ENCODE measurements at places on chromosomes 2 and 18.

- DNase-seq, result no peak
These were observed 35.6 kb upstream of the BCL11A start for GRCh38 chr2:60589104-60589503.

- no peak for DNase-seq
These were observed 60.0 kb downstream of the NXPH2 start for GRCh38 chr2:138720035-138720838.

DNA sequence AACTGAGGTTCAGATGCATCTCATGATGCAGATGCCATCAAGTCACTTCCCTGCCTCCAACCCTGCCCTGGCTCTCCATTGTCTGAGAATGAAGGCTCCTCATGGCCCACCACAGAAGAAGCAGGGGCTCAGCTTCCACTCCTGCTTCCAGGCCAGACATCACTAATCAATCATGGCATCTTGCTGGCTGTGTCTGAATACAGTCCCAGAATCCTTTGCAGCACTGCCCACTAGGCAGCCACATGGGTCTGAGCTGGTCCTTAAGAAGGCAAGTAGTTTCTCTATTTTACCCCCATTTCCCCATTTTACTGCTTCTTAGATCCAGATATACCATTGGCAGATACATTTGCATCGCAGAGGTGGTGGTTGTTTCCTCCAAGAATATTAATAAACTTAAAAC is 7.3 kb downstream of the ASPRV1 start:
- no peak for DNase-seq

DNA sequence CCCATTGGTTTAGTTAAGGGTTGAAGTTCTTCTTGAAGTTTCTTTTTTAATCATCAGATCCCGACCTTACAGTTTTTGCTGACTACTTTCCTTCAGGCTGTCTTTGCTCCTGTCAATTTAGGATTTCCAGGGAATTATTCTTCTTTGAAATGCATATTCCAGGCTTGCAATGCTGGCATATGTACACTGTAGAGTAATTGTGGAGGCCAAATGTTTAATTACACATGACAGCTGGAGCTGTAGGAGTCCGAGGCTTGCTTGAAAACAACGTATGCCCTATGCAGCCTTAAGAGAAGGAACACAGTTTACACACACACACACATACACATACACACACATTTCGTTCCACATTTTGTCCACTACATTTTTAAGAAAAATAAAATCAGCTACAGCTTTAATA is 602.3 kb downstream of the TMEM182 start:
- DNase-seq, result no peak

DNA sequence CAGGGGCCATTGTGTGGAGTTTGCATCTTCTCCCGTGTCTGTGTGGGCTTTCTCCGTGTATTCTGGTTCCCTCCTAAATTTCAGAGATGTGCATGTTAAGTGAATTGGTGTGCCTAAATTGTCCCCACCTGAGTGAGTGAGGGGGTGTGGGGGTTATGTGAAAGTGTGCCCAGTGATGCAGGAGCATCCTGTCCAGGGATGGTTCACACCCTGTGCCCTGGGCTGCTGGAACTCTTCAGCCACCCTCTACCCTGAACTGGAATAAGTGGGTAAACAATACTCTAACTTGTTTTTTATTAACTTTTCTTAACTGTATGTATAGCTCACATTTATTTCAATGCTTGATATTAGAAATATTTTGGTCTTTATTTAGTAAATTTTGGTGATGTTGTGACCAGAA is 56.0 kb downstream of the UBE2E3 start:
- DNase-seq, result no peak

DNA sequence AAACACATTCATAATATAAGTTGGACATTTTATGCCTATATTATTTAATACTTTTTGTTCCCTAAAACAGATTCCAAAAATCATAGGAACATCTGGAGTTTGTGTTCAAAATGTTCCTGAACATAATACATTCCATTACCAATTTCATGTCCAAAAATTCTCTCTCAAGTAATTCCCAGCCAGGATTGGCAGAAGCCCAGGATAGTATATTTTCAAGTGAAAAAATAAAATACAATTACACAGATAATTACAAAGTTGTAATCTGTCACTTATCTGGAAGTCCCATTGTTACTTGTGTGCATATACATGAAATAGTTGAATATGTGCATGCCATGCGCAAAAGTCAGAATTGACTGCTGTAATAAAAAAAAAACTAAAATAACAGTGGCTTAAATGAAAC is 5.2 kb upstream of the SCN7A start:
- DNase-seq, result no peak

DNA sequence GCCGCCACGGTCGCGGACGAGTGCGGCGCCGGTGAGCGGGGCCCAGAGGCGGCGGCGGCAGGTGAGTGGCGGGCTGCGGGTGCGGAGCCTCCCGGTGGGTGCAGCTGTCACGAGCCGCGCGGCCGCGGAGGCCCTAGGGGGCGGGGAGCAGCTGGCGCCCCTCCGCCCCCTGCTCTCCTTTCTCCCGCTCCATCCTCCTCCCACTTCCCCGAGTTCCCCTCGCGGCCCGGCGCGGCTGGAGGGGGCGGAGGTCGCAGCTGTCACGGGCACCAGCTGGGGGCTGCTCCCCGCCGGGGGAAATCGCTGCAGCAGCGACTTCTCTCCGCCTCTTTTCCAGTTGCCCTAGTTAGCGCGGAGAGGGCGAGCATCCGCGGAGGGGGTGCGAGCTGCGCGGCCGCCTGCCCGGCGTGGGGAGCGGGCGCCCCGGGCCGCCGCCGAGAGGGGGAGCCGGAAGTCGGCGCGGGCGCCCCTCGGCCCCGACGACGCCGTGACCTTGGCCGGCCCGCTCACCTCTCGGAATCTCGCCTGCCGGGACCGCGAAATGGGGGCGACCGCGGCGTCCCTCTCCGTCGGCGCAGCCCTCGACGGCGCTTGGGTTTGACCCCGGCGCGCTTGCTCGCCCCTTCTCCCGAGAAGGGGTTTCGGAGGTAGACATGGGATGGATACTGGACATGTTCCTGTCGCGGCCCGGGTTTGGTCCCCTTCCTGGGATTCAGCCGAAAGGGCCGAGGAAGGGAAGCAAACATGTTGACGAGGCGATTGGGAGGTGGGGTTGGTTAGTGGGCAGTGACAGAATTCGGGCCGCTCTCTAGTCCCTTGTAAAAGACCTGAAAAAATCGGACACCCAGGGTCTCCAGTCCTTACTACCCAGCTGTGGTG is 727 bp downstream of the NCOA1 start:
- DNase-seq, result no peak

GRCh38 chr2:231987124-231987727 is 25.7 kb downstream of the DIS3L2 start:
- DNase-seq, result no peak

- no peak for DNase-seq
These were observed 1330.0 kb upstream of the CELF4 start for GRCh38 chr18:38895560-38895959.

- no peak for DNase-seq
These were observed 14.9 kb upstream of the SOS1 start for GRCh38 chr2:39135690-39136259.

- DNase-seq, result no peak
These were observed 202.2 kb downstream of the RNF152 start for GRCh38 chr18:61690418-61691138.

- DNase-seq, result peak; percentile 93
These were observed 143.9 kb upstream of the FN1 start for GRCh38 chr2:215579809-215580208.

DNA sequence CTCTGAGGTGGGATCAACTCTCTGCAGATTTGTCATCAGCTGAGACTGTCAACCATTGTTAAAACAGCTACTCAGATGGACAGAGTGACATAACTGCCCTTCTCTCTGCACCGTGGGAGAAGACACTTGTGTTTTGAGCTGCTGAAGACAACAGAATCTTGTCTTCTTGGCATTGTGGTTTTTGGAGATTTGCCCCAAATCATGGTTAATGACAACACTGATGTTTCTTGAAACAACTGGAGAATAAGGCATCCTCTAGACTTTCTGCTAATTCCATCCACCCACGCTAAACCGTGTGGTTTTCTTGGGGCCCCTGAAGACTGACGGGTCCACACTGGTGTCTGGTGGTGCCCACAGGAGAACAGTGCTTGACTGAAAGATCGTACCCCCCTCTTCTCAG is 39.5 kb downstream of the SH3BP4 start:
- no peak for DNase-seq

DNA sequence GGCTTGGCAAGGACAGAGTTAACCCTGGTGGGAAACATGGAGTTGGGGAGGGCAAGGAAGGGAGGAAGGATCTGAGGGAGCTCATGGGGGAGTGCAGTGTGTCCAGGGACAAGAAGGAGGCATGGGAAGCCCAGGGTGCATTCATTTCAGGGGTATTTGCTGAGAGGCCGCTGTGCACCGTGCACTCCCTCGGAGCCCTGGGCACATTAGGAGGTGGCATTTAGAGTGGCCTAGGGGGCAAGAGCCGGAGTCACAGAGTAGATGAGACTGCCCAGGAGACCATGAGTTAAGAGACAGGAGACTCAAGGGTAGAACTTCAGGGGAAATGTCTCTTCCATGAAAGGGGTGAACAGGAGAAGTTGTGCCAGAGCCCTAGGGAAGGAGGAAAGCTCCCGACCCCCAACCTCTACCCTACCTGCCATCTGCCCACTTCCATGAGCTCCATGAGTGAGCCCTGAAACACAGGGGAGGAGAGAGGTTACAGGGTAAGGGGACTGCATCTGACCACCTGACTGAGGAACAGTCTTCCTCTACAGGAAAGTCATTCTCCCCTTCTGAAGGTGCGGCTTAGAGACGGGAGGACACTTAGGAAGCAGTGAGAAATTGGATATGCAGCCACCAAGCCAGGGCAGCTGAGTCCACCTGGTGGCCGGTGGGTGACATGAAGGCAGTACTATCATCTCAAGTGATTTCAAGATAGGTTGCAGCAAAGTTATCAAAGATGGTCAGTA is 58.5 kb upstream of the COPS8 start:
- peak; percentile 56 for DNase-seq

- DNase-seq, result no peak
These were observed 1.8 kb downstream of the OXER1 start for GRCh38 chr2:42762155-42762554.

DNA sequence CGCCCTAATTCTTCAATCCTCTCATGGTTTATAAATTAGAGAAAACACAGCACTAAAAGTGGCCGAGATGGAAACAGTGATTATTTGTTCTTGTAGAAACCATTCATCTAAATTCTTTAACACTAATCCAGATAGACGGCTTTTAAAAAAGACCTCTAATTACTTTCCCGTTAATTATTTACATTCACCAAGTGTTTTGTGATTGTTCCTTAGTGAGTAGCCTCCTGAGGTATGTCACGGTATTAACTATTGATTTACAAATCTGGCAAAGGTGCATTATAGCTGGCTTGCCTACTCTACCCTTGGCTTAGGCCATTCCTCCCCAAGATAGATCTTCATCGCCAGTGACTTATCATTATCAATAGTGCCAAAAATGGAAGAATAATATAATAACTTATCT is 436.4 kb upstream of the ST6GAL2 start:
- DNase-seq, result no peak

DNA sequence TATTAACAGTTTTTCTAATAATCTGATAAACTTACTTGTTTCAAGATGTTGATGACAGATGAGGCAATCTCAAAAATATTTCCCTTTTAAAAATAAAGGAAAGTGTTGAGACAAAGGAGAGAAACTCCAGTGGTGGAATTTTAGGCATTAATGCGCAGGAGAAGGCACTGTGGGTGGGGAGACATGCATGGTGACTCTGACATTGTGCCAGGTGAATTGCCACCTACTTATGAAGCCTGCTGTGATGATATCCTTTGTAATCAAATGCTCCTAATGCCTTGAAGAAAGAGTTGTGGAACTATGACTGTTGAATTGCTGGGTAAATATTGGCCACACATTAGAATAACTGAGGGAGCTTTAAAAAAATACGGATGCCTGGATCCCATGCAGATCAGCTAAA is 101.4 kb downstream of the PLA2R1 start:
- DNase-seq, result no peak

GRCh38 chr2:69422198-69422597 is 15.0 kb downstream of the NFU1 start:
- DNase-seq, result no peak

DNA sequence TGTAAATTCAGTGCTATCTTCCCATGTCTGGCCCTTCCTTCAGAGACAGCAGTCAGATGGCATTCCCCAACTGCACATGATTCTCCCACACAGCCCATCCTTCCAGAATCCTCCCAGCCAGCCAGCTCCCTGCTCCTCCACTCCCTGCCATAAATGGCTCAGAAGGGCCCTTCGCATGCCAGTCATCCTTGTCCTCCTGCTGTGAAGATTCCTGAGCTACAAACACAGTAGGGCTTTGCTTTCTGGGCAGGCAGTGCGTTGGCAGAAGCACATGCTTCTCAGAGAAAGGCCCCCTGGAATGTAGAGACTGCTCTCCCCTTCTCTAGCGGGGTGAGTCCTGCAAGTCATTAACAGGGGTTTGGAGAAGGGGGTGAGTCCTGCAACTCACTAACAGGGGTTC is 71.9 kb downstream of the TEX51 start:
- DNase-seq, result no peak

GRCh38 chr2:178391701-178392100 is 59.3 kb downstream of the PRKRA start:
- DNase-seq, result no peak

- DNase-seq, result no peak
These were observed 15.6 kb upstream of the ASAP2 start for GRCh38 chr2:9191041-9191481.

- no peak for DNase-seq
These were observed 58.7 kb downstream of the ZNF516 start for GRCh38 chr18:76436342-76436741.

- DNase-seq, result no peak
These were observed 53.6 kb downstream of the FAM228A start for GRCh38 chr2:24228470-24228869.

DNA sequence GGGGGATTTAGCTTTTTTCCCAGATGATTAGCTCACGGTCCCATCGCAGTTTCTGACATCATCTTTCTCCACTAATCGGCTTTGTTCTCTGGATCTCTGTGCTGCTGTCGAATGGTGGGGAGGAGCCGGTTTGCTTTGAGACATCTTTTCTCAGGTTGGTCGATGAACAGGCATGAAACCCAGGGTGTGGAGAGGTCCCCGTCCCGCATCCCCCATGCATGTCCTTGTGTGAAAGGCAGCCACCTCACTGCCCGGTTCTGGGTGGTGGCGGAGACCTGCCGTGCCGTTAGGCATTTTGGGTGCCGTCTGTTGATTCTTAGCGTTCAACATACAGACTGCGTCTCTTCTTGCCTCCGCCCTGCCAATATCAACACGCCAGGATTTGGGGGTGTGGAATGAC is 57.8 kb downstream of the CTDP1 start:
- DNase-seq, result no peak

DNA sequence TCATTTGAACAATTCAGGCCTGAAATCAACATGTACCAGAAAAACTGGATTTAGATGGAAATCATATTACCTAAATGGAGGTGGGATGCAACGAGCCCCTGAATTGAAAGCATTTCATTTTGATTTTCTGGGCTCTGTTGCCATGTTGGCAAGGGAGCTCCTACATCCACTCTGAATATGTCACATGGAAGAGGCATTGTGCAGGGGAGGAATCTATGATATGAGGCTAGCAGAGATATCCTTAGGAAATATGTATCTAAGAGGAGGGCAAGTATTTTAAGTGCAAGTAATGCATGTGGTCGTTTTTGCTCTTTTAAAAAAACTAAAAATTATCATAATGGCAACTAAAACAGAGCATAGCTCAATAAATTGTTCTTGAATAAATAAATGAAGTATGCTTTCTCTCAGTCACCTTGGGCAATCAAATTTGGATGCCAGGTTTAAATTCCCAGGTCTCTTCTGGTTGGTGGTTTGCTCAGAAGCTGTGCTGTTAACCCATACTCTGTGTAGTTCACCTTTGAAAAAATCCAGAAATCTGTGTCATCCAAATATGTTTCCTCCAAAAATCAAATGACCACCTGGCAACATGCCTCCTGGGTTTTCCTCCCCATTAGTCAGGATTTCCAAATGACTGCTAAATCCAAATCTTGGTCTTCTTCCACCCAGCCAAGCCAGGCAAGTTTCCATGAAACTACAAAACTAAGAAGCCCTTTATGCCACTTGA is 6.5 kb upstream of the LGALSL start:
- no peak for DNase-seq
